IPS-NIHi11 (cell line): ENCODE measurements at places on chromosomes 16 and 17.

GRCh38 chr16:70289229-70290094 is at the start of gene AARS1:
AARS1 (minus strand) TSS chr16:70289506; CDS start chr16:70282763, 6,743 bp downstream.
- DNase-seq, result peak; percentile 97

DNA sequence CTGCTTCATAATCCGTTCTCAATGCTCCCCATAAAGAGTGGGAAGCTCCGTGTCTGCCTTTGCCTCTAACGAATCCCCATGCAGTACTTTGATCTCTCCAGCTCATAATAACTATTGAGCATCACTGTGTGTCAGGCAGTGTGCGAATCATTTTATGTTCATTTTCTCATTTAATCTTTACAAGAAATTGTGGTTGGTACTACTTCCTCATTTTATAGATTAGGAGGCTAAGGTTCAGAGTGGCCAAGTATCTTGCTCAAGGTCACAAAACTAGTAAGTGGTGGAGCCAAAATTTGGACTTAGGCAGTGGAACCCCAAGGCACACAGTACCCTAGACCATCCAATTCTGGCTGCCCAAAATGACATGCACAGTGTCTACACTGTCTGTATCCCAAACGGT is 44.8 kb downstream of the ABCC12 start:
- no peak for DNase-seq

DNA sequence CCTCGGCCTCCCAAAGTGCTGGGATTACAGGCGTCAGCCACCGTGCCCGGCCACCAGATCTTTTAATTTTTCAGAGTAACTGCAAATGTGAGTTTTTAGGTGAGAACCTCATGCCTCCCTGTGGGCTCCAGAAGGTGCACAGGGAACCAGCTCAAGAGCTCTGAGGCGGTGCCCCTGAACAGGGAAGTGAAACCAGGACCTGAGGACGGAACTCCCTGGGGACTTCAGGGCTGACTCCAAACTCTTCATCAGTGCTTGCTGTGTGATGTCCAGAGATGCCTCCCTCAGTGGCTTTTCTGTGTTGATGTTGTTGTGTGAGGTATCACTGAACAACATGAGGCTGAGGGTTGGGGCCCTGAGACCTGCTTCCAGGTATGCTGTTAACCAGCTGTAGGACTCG is 23.8 kb downstream of the SLC12A3 start:
- DNase-seq, result no peak

- DNase-seq, result no peak
These were observed 1.6 kb downstream of the HP start for GRCh38 chr16:72055911-72056310.

DNA sequence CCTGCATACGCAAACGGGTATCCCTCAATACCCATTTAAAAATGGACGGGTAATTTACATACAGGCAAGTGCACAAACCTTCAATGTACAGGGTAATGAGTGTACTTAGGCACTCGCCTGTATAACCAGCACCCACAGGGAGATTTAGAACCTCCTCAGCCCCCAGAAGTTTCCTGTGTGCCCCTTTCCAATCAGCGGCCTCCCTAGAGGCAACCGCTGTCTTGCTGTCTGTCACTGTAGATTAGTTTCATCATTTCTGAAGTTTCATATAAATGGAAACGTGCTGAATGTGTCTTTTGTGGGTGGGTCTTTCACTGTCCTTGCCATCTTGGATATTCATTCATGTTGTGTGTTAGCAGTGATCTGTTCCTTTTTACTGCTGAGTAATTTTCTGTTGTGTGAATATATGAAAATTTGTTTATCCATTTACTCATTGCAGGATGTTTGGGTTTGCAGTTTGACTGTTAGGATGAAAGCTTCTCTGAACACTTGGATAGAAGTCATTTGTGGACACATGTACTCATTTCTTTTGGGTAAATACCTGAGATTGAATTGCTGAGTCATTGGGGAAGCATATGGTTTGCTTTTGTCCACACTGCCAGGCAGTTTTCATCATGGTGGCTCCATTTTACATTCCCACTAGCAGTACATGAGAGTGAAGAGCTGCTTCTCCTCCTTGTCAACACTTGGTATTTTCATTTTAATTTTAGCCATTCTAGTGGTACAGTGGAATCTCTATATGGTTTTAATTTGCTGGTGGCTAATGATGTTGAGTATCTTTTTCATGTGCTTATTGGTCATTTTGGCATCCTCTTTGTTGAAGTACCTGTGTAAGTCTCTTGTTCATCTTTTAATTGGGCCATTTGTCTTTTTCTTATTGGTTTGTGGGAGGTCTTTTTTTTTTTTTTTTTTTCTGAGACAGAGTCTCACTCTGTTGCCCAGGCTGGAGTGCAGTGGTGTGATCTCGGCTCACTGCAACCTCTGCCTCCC is 2.1 kb upstream of the ADCY7 start:
- no peak for DNase-seq

DNA sequence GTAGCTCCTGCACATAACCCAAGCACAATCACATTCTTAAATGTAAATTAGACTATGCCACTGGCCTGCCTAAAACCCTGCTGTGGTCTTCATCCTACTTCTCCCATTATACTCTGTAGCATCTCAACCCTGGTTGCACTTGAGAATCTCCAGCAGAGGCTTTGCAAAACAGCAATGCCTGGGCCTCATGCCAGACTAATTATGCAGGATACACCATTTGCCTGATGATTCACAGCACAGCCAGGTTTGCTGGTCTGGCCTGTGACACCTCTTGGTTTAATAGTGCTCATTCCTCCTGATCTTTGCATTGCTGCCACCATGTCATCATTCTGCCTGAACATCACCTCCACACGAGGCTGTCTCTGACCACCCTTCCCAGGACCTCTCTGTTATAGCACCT is 491.9 kb upstream of the TOM1L1 start:
- DNase-seq, result no peak

- DNase-seq, result no peak
These were observed 12.0 kb downstream of the RARA start for GRCh38 chr17:40320756-40321523.

GRCh38 chr16:50519001-50519400 is 29.2 kb upstream of the NKD1 start:
- no peak for DNase-seq

GRCh38 chr16:27994686-27995085 is 68.8 kb downstream of the GSG1L start:
- DNase-seq, result no peak

GRCh38 chr16:82280867-82281266 is 110.8 kb upstream of the MPHOSPH6 start:
- DNase-seq, result no peak
